ENCODE measurements at places on chromosomes 1 and 21.

DNA sequence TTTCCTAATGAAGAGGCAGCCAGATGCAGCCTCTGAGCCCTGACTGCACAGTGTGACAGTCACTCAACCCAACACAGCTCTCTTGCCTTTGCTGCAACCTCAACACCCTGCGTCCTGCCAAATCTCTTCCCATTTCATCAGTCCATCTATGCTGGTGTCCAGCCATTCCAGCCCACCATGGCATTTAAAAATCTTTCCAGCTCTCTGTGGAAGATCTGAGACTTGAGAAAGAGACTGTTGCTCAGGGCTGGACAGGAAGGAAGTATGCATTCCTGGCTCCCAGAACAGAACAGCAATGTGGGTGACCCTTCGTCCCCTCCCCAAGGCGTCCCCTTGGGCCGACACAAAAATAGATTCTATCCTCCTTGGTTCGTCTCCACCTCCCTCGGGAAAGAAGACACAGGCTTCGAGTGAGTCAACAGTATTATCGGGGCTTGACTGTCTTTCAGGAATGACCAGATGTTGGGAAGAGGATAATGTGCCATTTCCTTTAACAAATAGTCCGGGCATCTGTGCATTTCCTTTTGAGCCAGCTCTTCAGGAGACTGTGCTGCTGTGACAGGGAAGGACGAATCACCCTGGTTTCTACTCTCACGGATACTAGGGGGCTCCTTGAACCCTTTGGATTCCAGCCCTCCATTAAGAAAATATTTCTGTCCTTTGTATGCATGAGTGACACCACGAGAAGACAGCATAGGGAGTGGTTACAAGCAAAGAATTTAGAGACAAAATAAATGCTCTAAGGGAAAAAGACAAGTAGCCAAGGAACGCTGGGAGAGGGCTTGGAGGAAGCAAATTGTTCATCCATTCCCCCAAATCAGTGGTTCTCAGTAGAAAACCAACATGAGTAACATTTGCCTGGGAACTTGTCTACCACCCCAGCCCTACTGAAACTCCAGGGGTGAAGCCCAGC is 111.4 kb upstream of the CDC42BPA start:
- no peak overlapping the region for H3K4me3 ChIP-seq
- H3K4me1 ChIP-seq = peaks cover 6% of the 10 kb centered on the region
- DNase-seq = no peak
- no peaks in the 10 kb centered on the region for H3K27me3 ChIP-seq
- no peak overlapping the region for H3K27ac ChIP-seq
- H3K36me3 ChIP-seq = no peaks in the 10 kb centered on the region

DNA sequence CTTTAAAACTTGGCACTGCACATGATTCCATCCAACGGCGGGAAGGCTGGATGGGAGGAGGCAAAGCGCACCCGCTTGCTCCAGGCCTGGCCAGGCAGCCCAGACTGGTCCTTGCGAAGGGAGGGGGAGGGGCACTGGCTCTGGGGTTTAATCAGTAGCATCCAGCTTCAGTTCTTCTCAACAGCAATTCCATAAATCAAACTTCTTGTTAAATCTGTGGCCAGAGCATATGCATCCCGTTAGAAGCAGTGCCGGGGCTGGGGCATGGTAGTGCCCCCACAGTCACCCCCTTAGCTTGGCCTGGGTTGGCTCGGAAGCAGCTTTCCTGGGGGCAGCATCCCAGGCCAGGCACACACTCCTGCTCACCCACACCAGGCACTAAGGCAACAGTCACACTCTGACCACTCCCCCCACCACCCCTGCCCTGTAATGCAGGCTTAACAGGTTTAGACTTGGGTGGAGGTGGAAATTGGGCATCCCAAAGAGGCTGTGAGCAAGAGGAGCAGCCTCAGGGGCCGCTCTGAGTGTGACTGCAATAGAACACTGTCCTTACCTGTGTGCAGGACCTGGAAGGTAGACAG is 94.1 kb upstream of the CASZ1 start:
- no peak for DNase-seq
- H3K4me1 ChIP-seq = peaks cover 27% of the 10 kb centered on the region
- H3K27ac ChIP-seq = peak overlapping the region; percentile 92
- H3K27me3 ChIP-seq = peaks cover 5% of the 10 kb centered on the region
- peak overlapping the region; percentile 48 for H3K4me3 ChIP-seq
- H3K36me3 ChIP-seq = no peaks in the 10 kb centered on the region

DNA sequence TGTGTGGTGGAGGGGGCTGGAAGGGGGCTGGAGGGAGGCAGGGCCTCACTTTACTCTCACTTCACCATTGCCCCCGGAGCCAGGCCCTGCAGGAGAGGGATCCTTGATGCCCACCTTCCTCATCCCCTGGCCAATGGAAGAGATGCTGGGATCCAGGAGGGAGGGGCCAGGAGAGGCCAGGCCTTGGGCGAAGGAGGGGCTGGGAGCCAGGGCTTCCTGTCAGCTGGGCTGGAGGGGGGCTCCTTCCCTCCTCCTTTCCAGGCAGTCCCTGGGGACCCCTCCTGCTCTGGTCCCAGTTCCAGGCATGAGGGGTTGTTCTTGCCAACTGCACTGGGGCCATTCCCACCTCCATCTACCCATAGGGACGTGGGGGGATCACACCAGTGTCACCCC is 5.7 kb downstream of the AHDC1 start:
- no peak overlapping the region for H3K4me3 ChIP-seq
- H3K27ac ChIP-seq = no peak overlapping the region
- no peaks in the 10 kb centered on the region for H3K36me3 ChIP-seq
- H3K27me3 ChIP-seq = no peaks in the 10 kb centered on the region

- H3K4me1 ChIP-seq = no peaks in the 10 kb centered on the region
- H3K4me3 ChIP-seq = no peak overlapping the region
- DNase-seq = peak; percentile 40
- peaks cover 13% of the 10 kb centered on the region for H3K27me3 ChIP-seq
- no peak overlapping the region for H3K27ac ChIP-seq
These were observed 44.0 kb downstream of the TRIM62 start for GRCh38 chr1:33137800-33138199.

GRCh38 chr1:16275591-16275990 is 38.6 kb upstream of the CPLANE2 start:
- H3K27ac ChIP-seq = peak overlapping the region; percentile 52
- no peaks in the 10 kb centered on the region for H3K27me3 ChIP-seq
- no peak overlapping the region for H3K4me3 ChIP-seq
- DNase-seq = no peak
- H3K4me1 ChIP-seq = peaks cover 5% of the 10 kb centered on the region

GRCh38 chr1:101060992-101061391 is 35.4 kb upstream of the DPH5 start:
- H3K36me3 ChIP-seq = peaks cover 3% of the 10 kb centered on the region
- no peak overlapping the region for H3K27ac ChIP-seq
- H3K27me3 ChIP-seq = no peaks in the 10 kb centered on the region
- no peak for DNase-seq

GRCh38 chr1:23910553-23911246 is 2.5 kb downstream of the CNR2 start:
- H3K4me3 ChIP-seq = no peak overlapping the region
- H3K36me3 ChIP-seq = no peaks in the 10 kb centered on the region
- H3K27me3 ChIP-seq = peaks cover 9% of the 10 kb centered on the region
- no peaks in the 10 kb centered on the region for H3K4me1 ChIP-seq

- H3K36me3 ChIP-seq = peaks cover 1% of the 10 kb centered on the region
- peaks cover 31% of the 10 kb centered on the region for H3K27me3 ChIP-seq
- no peak for DNase-seq
- H3K27ac ChIP-seq = no peak overlapping the region
- H3K4me1 ChIP-seq = no peaks in the 10 kb centered on the region
These were observed 18.0 kb upstream of the NIBAN1 start for GRCh38 chr1:184992271-184992670.

- peaks cover 4% of the 10 kb centered on the region for H3K27me3 ChIP-seq
- peaks cover 11% of the 10 kb centered on the region for H3K4me1 ChIP-seq
- no peak overlapping the region for H3K4me3 ChIP-seq
These were observed 25.3 kb upstream of the OVAAL start for GRCh38 chr1:180533266-180533987.

DNA sequence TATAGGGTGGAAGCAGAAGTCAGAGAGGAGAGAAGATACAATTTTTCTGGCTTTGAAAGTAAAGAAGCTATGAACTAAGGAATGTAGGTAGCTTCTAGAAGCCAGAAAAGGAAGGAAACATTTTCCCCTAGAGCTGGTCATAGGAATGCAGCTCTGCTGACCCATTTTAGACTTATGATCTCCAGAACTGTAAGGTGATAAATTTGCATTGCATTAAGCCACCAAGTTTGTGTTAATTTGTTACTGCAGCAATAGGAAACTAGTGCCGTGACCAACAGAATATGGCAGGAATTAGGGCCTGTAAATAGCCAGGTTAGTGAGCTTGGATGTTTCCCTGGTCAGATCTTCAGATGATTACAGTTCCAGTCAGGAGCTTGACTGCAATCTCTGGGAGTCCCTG is 244.3 kb upstream of the C1orf105 start:
- DNase-seq = no peak
- H3K4me3 ChIP-seq = no peak overlapping the region
- H3K36me3 ChIP-seq = no peaks in the 10 kb centered on the region
- H3K4me1 ChIP-seq = peaks cover 11% of the 10 kb centered on the region

DNA sequence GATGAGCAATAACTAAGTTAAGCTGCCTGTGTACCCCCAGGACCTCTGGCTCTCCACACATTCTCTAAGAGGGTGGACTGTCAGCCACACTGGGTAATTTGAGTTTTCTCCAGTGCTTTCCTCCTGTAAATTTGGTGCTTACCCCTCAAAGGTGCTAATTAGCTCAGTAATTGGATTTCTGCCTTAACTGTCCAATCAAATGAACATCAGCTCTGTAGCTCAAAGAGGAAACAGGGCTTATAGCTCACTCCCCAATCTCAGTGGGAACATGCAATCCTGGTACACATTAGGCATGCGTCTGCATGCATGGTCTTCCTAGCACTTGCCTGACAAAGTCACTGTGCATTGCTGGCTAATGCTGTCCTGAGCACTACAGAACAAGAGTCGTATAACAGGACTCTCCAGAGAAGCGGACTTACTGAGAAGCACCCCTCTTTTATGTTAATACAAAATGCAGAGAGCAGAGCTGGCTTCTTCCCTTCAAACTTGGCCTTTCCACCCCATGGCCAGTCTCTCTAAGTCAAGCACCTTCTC is 110.1 kb downstream of the NTPCR start:
- no peak overlapping the region for H3K4me3 ChIP-seq
- DNase-seq = no peak
- H3K27me3 ChIP-seq = no peaks in the 10 kb centered on the region
- H3K36me3 ChIP-seq = peaks cover 7% of the 10 kb centered on the region
- no peak overlapping the region for H3K27ac ChIP-seq

GRCh38 chr1:25566730-25567341 is 23.4 kb downstream of the LDLRAP1 start:
- no peaks in the 10 kb centered on the region for H3K27me3 ChIP-seq
- peaks cover 7% of the 10 kb centered on the region for H3K4me1 ChIP-seq
- no peak overlapping the region for H3K27ac ChIP-seq

DNA sequence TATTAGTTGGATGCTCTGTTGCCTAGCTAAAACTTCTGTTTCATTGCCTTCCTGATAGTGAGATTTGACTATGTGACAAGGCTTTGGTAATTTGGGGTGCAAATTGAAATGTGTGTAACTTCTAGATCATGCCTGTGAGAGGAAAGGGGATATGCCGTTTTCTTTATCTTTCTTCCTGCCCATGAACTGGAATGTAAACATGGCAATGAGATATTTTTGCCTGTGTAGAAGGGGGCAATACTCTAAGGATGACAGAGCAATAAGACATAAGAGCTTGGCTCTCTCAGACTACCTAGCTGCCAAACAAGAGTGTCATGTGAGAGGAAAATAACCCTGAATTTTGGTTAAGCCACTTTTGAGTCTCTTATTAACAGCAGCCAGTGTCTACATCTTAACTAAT is 49.7 kb downstream of the RAP1A start:
- no peak for DNase-seq
- no peak overlapping the region for H3K4me3 ChIP-seq
- H3K27ac ChIP-seq = no peak overlapping the region

DNA sequence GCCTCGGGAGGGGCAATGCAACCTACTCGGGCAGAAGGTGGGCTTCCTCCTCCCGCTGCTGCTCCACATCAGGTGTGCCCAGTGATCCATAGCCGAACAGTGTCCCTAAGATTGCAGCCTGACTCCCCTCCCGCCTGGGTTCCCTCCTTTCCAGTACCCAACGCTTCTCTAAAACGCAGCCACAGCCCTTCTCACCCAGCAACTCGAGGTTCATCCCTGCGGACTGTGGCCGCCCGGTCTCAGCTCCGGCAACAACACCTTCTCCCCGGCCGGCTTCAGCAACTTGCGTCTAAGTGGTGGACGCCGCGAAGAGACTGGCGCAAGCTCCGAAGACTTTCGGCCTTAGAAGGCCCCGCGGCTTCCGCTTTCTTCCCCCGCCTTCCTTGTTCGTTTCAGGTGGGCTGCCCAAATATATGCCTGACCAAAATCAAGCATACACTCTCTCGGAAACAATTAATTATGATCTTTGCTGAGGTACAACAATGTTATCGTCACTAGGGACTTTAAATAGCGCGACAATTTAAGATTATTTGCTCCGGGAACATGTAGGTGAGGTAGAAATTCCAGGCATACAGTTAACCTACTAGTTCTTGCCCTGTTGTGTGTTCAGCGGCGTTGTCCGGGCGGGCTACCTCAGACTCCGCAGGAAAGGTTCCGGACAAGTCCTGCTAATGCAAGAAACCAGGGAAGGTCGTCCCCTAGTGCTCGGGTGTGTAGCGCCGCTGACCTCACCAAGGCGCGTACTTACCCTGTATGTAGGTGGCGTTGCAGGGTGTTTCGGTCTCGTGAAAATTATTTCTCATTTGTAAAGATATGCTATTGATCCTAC is at the start of gene RBBP5:
RBBP5 (minus strand) TSS at position 319 of the 829 bp plus-strand sequence; CDS start at position 214, 105 bp downstream.
- H3K27me3 ChIP-seq = no peaks in the 10 kb centered on the region
- peak; percentile 89 for DNase-seq
- peaks cover 23% of the 10 kb centered on the region for H3K4me1 ChIP-seq

DNA sequence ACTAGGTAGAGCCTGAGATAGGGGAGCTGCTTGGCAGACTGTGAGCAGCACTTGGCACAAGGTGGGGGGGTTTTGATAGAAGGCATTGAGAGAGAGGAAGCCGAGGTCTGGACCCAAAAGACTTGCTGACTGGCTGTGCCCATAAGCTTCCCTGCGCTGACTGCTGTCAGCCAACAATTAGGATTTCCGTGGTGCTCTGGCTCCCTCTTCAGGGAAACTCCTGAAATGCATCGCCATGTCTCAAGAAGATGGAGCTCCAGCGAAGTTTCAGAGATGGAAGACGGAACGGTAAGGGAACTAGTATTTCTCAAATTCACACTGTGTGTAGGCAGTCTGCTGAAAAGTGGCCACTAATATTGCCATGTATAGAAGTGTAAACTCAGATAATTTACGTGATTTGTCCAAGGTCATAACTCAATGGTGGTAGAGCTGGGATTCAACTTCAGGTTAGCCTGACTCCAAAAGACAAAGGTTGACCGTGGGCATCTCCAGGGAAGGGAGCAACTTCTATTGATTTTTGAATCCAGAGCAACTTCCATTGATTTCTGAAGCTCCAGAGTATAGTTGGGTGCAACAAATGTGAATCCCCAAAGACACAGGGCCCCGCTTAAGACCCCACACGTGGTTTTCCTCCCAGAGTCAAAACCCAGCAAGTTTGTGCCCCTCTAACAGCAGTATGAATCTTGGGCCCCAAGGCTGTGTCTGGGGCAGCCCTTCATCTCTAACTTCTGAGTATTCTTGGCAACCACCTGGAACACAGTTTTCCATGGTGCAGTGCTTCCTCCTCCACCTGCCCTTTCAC is 44.5 kb upstream of the CRNN start:
- no peaks in the 10 kb centered on the region for H3K27me3 ChIP-seq
- DNase-seq = peak; percentile 17
- no peak overlapping the region for H3K4me3 ChIP-seq
- no peaks in the 10 kb centered on the region for H3K4me1 ChIP-seq

- H3K4me3 ChIP-seq = no peak overlapping the region
- H3K27me3 ChIP-seq = no peaks in the 10 kb centered on the region
- H3K4me1 ChIP-seq = no peaks in the 10 kb centered on the region
These were observed 437.9 kb downstream of the MRPL39 start for GRCh38 chr21:25169370-25169769.

- no peaks in the 10 kb centered on the region for H3K4me1 ChIP-seq
- no peaks in the 10 kb centered on the region for H3K27me3 ChIP-seq
- no peak overlapping the region for H3K4me3 ChIP-seq
These were observed 365.1 kb upstream of the VAMP3 start for GRCh38 chr1:7405844-7406500.

Data from progenitor cell of endocrine pancreas (in vitro differentiated cells).